ENCODE measurements at places on chromosomes 1 and 21.

GRCh38 chr1:52769346-52770033 lies 43.2 kb downstream of the ZYG11B start:
- no peak for DNase-seq

DNA sequence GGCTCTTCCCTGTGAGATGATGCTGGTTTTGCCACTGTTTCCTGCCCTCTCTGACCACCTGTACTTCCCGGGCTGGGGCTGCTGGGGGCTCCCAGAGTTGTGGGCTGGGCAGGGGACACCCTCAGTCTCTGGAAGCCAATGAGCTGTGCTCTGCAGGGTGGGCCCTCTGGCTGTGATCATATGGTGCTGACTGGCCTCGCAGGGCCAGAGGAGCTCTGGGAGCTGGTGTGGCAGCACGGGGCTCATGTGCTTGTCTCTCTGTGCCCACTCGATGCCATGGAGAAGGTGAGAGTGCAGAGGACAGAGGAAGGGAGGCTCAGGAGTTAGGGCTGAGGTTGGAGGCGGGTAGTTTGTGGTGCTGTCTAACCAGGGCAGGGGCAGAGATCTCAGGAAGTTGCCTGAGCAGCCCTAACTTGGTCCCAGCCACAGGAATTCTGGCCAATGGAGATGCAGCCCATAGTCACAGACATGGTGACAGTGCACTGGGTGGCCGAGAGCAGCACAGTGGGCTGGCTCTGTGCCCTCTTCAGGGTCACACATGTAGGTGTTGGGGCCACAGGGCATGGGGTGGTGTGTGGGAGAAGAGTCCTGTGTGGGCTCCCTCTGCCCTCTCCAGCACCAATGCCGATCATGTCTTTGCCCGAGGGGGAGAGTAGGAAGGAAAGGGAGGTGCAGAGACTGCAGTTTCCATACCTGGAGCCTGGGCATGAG lies 5.7 kb upstream of the LGR6 start:
- no peak for DNase-seq

- DNase-seq: no peak
These were observed 400 bp upstream of the TRIM17 start for GRCh38 chr1:228417061-228417460.

GRCh38 chr1:171898941-171899340 lies 57.6 kb downstream of the DNM3 start:
- no peak for DNase-seq

- DNase-seq: no peak
These were observed 16.6 kb downstream of the CASZ1 start for GRCh38 chr1:10779841-10780240.

DNA sequence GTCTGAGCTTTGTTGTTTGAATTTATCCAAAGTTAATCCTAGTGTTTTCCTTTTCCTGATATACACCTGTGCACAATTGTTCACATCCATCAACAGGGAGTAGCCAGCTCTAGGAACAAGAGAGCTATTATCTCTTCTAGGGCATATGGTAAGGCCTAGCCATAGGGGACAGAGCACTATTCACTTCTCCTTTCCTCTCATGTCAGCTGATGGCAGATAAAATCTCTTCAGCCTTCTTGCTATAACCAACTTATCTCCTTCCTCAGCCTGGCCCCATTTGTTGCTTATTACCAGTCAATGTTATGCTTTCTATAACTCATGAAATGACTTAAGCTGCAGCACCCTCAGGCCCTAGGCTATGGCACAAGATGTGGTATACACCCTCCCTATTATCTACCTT lies 38.9 kb downstream of the PATJ start:
- no peak for DNase-seq

GRCh38 chr1:57966751-57967406 lies 543.0 kb upstream of the DAB1 start:
- DNase-seq: no peak

DNA sequence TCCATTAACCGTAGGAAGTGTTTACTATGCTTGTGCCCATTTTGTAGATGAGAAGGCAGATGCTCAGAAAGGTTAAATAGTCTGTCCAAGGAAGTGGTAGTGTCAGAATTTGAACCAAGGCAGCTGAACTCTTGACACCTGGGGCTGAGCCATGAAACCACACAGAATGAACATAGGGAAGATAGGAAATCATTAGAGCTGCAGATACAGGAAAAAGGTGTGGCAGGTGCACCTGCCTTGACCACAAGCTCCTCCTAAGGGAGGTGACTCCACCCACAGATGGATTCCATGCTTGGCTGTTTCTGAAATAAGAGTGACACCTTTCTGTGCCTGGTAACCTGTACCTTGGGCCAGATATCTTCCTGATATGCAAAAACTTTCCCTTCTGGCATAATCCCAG lies 69.9 kb upstream of the IGSF21 start:
- no peak for DNase-seq

DNA sequence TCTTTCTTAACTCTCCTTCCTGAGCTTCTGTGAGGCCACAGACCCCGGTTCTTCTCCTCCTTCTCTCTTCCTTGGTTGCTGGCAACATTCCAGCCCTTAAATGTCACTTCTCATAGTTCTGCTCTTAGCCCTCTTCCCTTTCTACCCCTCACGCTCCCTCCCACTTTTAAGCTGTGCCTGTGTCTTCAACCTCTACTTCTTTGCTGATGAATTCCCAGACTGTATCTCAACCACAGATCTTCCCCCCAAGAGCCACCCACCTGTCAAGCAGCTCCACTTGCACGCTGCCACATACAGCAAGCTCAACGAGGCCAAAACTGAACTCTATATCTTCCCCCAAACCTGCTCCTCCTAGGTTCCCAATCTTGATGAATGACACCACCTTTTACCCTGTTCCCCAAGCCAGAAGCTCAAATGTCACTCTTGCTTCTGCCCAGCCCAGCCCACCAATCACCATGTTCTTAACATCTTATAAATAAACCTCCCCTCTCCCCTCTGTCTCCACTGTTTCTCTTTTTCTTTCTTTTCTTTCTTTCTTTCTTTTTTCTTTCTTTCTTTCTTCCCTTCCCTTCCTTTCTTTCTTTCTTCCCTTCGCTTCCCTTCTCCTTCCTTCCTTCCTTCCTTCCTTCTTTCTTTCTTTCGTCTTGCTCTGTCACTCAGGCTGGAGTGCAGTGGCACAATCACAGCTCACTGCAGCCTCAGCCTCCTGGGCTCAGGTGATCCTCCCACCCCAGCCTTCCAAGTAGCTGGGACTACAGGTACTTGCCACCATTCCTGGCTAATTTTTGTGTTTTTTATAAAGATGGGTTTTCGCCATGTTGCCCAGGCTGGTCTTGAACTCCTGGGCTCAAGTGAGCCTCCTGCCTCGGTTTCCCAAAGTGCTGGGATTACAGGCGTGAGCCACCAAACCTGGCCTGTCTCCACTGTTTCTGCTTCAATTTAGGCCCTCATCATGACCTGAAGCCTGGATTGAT lies 19.8 kb upstream of the PTP4A2 start:
- no peak for DNase-seq

- no peak for DNase-seq
These were observed 8.9 kb downstream of the ADGRB2 start for GRCh38 chr1:31755197-31755611.

GRCh38 chr1:63322114-63322943 lies at the start of gene FOXD3:
FOXD3 (plus strand) TSS chr1:63322567; CDS start chr1:63323059, 492 bp downstream.
- peak; percentile 54 for DNase-seq

DNA sequence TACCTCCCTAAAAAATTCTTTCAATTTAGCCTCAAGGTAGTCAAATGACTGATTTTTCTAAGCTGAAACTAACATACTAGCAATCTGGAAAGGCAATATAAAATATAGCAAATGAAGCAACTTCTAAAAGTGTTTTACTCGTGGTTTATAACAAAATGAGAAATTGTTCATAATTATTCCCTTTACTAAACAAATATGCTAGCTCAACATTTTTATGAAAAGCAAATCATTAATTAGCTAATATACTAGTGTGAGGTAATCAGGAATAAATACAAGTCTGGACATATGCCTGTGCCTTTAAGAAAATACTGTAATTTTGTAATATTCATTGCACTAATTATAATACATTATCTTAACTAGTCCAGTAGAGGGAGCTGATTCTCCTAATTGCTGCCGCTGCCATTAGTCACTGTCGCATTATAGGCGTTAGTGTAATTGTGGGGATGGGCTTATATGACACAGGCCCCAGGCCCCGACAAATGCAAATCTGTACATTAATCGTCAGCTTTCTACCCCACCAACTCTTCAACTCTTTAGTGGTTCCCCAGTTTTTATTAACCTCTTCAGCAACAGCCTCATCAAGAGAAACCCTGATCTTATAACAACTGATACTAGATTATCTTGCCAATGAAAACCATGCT lies 160.9 kb downstream of the GABPA start:
- no peak for DNase-seq

DNA sequence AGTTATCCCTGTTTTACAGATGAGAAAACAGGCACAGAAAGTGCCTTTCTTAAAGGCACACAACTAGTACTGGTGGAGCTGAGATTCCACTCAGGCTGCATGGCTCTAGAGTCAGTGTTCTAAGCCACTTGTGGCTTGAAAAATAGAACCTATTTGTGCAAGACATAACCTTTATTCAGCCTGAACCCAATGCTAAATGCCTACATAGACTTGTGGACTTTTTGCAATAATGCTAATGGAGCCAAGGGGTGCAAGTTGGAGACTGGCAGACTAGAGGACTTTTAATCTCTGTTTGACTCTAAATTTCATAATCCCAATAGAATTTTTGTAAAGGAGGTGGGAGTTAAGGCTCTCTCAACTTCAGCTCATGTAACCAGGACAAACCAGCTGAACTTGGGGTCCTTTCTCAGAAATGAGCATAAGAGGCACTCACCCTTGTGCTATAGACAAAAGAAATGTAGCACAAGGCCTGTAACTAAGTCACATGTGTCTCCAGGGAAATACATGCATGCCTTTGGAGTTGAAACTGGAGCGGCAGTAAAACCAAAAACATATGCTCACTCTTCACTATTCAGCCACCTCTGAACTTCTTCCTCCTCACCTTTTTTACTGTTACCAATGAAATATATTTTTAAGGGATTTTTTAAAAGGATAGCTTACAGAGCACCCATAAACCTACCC lies 43.0 kb upstream of the AK4 start:
- no peak for DNase-seq

GRCh38 chr1:204457666-204458065 lies 36.9 kb downstream of the PIK3C2B start:
- no peak for DNase-seq

- no peak for DNase-seq
These were observed 6.2 kb downstream of the TRAF5 start for GRCh38 chr1:211332830-211333229.

DNA sequence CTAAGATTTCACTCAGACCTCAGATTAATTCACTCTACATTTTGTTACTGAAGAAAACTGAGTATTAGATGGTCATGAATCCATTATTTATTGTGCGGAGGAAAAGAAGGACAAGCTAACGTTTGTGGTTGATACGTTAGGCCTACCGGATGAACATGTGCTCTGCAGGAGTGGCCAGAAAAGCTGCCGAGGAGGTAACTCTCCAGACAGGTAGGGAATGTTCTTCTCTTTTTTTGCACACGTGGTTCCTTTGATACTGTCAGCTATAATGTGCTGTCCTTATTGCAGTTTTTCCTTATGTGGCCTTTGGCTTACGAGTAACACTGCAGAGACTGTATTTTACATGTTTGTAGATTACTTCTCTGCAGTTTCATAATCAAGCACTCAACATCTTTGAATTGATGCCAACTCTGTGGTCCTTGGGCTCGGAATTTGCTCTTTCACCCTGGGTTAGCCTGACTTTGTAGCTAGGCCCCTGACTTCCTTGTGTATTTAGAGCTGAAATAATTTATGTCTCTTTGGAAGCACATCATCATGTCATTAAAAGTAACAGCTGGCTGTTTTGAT lies 13.6 kb downstream of the MTR start:
- no peak for DNase-seq

DNA sequence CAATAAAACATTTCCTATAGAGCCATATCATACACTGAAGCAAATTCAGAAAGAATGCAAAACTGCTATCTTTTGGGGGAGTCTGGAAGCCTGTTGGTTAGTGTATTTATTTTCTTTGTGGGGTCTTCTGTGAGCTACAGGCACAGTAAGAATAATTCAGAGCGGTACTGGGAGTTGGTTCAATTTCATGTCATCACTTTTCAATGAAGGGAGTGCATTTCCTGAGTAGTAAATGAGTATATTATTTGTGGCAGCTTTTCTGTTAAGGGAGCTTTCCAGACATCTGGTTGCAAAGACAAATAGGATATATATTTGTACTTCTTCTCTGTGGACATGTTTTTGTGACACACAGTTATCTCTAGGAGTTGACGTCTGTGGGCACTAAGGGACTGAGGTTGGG lies 130.6 kb downstream of the HUNK start:
- no peak for DNase-seq

DNA sequence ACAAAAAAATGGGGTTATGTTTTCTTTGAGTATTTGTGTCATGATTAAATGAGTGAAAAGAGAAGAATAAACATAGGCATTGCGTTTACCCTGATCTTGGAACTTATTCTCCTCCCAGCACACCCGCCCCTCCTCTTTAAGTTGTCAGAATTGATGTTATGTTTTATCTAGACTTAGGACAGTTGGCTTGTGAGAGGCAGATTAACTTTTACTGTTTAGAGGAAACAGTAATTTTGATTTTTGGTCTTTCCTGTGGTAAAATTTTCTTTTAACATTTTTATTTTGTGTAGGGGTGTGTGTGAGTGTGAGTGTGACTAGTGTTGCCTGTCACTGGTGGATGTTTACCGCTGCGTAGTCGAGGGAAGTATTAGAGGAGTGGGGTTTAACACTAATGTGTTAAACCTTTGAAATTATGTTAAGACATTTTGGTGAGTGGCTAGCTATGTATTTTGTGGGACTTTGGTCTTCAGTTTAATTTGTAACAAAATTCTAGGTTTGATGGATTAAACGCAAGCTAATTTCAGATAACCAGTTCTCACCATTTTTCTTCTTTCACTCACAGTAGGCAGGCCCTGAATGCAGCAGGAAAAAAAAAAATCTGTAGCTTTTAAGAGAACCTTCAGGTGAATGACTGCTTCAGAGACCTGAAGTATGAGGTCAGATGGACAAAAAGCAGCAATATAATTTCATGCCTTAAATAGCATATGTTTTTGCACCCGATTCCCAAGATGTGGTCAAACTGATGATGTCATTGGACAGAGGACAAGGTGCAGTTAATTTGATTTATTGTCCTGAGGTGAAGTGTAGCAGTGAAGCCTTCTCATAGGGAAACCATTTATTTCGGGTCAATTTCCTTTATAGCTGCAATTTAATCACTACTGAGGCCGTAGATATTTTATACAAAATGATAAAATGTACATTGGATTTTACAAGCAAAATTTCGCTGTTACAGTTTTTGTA lies 2.7 kb downstream of the POU2F1 start:
- no peak for DNase-seq

- DNase-seq: no peak
These were observed 19.3 kb downstream of the C1orf52 start for GRCh38 chr1:85240174-85240601.

DNA sequence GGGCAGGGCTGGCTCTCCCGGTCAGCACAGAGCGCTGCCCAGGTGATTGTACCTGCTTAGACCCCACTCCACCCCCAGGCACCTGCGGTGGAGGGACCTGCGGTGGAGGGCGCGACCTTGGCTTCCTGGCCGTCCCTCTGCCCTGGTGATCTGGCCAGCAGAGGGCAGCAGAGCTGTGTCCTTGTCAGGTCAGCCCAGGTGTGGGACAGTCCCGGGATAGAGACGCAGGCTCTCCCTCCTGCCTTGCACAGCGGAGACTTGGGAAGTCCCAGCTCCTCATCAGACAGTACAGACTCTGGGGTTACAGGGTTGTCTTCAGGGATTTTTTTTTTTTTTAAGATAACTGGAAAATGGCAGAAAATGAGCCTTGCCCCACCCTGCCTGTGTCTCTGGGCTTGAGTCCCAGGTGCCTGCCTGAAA lies 10.0 kb downstream of the SLX9 start:
- DNase-seq: peak; percentile 87

Data from activated CD4-positive, CD25-positive, alpha-beta regulatory T cell treated with anti-CD3 and anti-CD28 coated beads, Interleukin-2, amount 50 U/mL, for 72 hours (primary cell).